Posterior cingulate gyrus (tissue), 11 donors: ENCODE measurements at places on chromosomes 4 and X.

DNA sequence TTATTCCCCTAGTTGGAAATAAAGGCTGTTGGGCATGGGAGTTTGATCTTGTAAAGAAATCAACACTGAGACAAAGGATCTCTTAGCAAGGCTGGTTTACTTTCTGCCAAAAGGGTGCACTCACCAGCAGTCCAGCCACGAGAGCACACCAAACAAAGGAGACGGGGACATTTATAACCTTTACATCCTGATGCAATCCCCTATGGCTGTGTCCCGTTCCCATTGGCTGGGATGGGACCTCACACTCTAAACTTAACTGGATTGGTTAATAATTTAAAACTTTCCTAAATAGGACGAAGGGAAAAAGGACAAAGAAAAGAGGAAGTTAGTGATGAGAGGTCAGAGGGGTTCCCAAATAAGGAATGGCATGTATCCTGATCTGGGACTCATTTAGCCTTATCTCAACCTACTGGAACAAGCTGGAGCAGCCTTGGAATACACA, 17.9 kb downstream of the METAP1 start:
- DNase-seq = no peak

GRCh38 chr4:57093845-57094831, 16.0 kb downstream of the IGFBP7 start:
- no peak for DNase-seq

DNA sequence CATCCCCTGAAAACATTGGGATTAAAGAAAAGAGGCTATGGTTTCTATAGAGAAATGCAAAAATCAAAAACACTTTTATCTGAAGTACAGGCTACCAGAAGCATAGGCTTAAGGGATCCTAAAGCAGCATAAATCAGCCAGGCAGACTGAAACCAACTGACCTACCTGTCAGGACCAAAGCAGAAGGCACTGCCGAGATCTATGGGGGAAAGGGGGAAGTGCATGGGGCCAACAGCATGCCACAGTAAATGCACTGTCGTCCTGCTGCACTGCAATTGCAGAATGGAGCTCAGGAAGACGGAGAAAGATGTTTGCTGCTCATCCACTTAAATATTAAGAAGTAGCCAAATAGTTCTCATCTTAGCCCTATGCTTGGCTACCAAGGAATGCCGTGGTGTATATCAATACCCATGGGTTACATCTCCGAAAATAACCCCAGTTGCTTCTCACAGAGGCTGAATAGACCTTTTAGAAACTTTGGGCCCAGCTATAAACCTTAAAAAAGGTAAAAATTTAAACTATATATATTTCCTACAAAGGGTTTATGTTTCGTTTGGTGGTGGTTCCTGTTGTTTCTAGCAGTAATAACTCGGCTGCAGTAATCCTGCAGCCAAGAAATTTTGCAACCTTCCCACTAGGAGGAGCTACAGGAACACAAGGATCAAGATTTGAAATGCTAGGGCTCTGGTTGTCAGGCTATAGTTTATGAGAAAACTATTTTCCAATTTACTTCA, 312.2 kb upstream of the DIAPH2 start:
- DNase-seq = no peak

DNA sequence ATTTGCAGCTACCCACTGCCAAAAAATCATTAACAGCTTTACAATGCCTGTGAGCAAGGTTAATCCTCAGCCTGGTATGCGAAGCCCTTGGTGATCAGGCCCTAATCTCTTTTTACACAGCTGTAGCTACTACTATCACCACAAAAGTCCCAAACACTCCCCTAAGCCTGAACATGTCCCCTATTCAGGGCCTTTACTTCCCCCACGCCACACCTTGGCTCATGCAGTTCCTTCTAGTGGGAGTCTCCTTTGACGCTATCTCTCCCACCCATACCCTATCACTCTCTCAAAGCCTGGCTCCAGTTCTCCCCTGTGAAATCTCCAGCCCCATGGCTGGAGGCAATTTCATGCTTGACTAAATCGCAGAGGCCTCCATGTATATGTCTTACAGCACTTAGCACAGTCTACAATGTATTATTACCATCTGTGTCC, 90.6 kb upstream of the CBR4 start:
- DNase-seq = no peak

GRCh38 chr4:38870098-38870808, 2.6 kb downstream of the FAM114A1 start:
- no peak for DNase-seq

GRCh38 chrX:153571534-153571908, 27.4 kb downstream of the CCNQ start:
- no peak for DNase-seq

GRCh38 chr4:153156721-153157120, 47.5 kb upstream of the TRIM2 start:
- no peak for DNase-seq

GRCh38 chr4:152903658-152904057, 32.5 kb upstream of the FHDC1 start:
- DNase-seq = no peak

DNA sequence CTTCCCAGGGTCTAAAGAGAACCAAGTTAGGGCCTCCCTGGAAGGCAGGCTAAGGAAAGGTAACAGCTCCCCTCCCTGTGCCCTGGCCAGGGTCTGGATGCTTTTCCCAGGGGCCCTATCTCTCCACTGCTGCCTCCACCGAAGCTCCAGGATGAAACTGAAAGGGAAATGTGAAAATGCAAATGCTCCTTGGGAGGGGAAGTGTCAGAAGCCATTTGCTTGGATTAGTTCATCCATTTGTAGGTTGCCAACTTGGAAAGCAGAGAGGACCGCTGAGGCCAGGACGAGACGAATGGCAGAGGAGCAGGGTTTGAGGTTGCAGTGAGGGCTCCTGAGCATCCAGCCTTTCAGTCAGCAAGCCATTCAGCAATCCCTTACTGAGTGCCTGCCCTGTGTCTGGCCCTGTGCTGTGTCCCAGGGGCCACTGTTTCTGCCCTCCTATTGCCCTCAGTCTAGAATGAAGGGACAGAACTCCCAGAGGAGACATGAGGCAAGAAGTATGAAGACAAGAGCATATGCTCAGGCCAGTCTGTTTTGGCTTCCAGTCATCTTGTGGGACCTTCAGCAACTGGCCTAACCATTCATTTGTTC, 45.9 kb upstream of the PGRMC1 start:
- no peak for DNase-seq

- DNase-seq = no peak
Measured at GRCh38 chr4:17064959-17065358, 166.5 kb upstream of the LDB2 start.

DNA sequence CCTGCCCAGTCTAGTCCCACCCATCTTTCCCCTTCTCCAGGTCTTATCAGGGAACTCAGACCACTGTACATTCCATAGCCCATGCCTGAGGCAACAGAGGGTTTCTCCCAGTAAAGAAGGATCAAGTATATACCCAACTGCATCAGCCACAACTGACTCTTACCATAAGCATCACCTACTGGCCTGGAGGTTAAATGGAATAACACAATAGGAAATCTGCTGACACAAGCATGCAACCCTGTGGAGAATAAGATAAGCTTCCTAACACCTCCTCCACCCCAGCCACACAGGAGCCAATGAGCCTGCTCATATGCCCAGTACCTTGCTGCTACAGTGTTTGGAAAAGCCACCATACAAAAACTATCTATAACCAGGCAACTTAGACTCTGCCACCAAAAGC, 34.6 kb upstream of the PLK4 start:
- no peak for DNase-seq

DNA sequence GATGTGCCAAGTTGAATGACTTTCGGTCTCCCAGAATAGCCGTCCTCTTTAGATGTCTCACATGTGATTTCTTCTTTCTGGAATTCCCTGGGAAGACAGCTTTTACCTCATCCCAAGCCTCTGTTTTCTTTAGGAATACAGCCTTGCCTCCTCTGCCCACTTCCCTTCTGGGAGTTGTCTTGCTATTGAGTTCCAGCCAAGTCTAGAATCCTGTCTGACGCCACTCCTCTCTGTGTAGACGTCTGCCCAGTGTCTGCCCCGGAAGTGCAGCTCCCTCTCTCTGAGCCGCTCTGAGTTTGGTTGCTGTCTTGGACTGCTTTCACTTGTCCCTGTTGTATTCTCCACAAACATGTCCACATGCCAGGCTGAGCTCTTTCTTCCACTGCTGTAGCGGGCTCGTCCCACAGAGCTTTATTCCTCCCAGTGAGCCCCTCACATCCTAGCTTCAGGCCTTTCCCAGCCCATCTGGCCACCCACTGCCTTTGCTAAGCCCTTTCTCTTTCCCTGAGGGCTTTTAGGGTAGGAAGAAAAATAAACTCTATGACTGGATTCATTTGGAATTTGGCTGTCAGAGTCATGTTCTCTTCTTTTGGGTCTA, 9.0 kb upstream of the IGFBP7 start:
- no peak for DNase-seq

GRCh38 chr4:137194670-137195069, 337.6 kb downstream of the PCDH18 start:
- no peak for DNase-seq

GRCh38 chr4:128810331-128810870, 901 bp downstream of the JADE1 start:
- DNase-seq = no peak

DNA sequence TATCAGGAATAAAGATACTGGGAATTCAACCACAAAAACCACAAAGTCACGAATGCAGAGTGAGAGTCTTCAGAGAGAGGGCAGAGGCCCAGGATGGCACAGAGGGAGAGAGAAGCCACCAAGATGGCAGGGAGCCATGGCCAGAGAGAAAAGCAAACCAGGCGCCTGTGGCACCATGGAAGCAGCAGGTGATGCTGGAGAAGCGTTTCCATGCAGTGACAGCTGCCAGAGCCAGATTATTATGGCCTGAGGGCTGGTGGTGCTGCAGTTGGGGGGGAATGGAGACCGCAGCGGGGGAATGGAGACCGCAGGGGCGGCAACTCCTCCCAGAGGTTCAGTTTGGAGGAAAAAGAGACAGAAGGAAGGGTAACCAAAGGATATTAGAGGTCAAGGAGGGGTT, 5.8 kb downstream of the TAFAZZIN start:
- DNase-seq = no peak

DNA sequence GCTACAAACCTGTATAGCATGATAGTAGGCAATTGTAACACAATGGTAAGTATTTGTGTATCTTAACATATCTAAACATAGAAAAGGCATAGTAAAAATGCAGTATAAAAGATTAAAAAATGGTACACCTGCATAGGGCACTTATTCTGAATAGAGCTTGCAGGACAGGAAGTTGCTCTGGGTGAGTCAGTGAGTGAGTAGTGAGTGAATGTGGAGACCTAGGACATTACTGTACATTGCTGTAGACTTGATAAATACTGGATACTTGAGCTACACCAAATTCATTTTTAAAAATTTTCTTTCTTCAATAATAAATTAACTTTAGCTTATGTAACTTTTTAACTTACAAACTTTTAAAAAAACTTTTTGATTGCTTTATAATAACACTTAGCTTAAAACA, 68.2 kb upstream of the MAML3 start:
- DNase-seq = no peak

GRCh38 chr4:39044956-39045826, 13.0 kb upstream of the TMEM156 start:
- DNase-seq = peak; percentile 54

DNA sequence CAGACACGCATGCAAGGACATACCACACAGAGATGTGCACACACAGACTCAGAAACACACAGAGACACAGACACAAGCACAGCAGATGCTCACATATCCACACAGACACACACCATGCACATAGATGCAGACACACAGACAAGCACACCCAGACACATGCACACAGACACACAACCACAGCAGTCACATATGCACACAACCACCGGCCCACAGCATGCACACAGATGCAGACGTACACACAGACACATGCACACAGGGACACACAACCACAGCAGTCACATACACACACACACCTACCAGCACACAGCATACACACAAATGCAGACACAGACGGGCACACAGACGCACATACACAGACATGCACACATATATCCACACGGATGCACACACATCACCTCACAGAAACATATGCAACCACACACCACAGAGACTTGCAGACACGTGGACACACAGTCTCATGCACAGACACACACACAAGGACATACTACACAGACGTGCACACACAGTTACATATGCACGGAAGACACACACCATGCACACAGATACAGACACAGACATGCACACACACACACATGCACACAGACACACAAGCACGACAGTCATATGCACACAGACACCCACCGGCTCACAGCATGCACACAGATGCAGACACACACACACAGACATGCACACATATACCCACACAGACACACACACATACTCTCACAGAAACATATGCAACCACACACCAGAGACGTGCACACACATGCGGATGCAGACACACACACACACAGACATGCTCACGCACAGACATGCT, 25.2 kb upstream of the SLC25A6 start:
- peak; percentile 43 for DNase-seq

DNA sequence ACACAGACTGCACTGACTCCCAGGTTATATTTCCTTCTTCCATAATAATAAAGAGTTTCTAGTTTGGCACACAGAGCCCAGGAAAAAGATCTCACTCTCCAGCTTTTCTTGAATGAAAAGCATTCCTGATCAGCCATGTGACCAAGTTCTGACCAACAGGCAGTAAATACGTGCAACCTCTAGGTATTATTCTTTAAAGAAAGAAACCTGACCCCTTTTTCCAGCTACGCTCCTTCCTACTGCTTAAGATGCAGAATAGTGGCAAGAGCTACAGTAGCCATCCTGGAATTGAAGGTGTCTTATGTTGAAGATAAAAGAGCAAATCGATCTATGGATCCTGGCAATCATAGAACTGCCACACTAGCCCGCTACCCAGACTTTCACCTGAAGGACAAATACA, 76.7 kb downstream of the LRBA start:
- DNase-seq = no peak

DNA sequence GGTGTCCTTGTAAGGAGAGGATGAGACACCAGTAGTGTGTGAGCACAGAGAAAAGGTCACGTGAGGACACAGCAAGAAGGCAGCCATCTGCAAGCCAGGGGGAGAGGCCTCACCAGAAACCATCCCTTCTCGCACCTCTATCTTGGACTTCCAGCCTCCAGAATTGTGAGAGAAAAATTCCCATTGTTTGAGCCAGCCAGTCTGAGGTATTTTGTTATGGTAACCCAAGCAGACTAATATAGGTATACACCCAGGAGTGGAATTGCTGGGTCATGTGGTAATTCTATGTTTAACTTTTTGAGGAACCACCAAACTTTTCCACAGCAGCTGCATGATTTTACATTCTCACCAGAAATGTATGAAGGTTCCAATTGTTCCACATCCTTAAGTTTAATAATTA, 25.6 kb downstream of the ZDHHC9 start:
- DNase-seq = no peak

GRCh38 chr4:7160439-7160838, 31.9 kb upstream of the SORCS2 start:
- peak; percentile 62 for DNase-seq

DNA sequence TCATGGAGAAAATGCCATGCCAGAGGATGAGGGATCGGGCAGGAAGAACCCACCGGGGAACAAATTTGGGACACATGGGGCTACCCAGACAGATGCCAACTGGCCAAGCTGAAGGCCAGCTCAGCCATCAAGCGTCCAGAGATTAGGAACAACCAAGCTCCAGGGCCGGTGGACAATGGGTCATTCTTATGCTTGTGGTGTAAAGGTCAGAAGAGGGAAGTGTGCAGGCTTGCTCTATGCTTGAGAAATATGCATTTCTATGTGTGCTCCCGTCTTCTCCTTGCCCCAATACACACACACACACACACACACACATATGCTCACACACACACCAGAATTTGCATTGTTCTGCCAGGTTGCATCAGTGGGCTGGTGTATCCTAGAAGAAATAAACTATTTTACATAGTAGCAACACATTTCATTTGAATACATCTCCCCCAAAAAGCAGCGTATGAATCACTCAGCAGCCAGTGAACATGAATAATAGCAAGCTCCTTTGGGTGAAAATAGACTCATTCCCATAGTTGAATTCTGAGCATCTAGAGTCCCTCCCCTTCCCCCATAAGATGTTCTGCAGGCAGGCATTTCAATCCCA, 201.9 kb upstream of the PPARGC1A start:
- DNase-seq = no peak
